ENCODE measurements at places on chromosomes 12 and 14.

- no peak for DNase-seq
These were observed 55.4 kb downstream of the SLCO1B3 start for GRCh38 chr12:20865873-20866272.

- no peak for DNase-seq
These were observed 221.8 kb downstream of the PHLDA1 start for GRCh38 chr12:75809746-75810145.

GRCh38 chr12:130713581-130713991 lies 2.5 kb downstream of the RIMBP2 start:
- no peak for DNase-seq

GRCh38 chr14:59897757-59898383 lies 22.1 kb upstream of the LRRC9 start:
- peak; percentile 17 for DNase-seq

- no peak for DNase-seq
These were observed 48.5 kb downstream of the ATP23 start for GRCh38 chr12:57989838-57990237.

GRCh38 chr14:75822522-75823141 lies 159.2 kb downstream of the TGFB3 start:
- DNase-seq: no peak

GRCh38 chr14:42090122-42090521 lies 483.4 kb downstream of the LRFN5 start:
- DNase-seq: no peak

DNA sequence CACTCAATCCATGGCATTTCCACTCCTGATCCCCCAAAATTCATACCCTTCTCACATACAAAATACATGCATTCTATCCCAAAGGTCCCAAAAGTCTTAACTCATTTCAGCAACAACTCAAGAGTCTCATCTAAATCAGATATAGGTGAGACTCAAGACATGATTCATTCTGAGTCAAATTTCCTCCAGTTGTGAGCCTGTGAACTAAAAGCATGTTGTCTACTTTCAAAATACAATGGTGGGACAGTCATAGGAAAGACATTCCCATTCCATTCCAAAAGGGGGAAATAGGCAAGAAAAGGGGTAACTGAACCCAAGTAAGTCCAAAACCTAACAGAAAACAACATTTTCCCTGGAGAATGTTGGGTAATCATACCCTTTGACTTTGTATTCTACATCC lies 103.3 kb downstream of the C12orf75 start:
- DNase-seq: no peak

- no peak for DNase-seq
These were observed 118.3 kb upstream of the SCAF11 start for GRCh38 chr12:46108721-46109120.

DNA sequence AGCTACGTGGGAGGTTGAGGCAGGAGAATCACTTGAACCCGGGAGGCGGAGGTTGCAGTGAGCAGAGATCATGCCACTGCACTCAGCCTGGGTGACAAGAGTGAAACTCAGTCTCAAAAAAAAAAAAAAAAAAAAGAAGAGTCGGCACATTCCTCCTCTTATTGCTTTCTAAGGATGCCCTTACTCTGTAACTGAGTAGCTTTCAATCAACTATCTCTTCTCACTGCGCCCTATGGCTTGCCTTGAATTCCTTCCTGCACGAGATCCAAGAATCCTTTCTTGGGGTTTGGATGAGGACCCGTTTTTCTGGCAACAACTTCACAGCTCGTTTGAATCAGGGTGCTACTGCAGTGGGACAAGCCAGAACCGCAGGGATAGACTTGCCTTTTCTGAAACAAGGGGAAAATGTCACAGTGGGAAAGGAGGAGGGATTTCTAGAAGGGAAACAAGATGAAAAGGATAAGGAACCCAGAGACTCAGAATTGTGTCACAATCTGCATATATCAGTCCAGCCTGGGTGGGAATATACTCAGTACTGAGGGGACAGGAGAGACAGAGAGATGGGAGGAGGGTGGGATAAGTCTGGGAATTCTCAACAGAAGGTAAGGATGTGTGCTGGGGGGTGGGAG lies 16.1 kb upstream of the RND1 start:
- DNase-seq: no peak

DNA sequence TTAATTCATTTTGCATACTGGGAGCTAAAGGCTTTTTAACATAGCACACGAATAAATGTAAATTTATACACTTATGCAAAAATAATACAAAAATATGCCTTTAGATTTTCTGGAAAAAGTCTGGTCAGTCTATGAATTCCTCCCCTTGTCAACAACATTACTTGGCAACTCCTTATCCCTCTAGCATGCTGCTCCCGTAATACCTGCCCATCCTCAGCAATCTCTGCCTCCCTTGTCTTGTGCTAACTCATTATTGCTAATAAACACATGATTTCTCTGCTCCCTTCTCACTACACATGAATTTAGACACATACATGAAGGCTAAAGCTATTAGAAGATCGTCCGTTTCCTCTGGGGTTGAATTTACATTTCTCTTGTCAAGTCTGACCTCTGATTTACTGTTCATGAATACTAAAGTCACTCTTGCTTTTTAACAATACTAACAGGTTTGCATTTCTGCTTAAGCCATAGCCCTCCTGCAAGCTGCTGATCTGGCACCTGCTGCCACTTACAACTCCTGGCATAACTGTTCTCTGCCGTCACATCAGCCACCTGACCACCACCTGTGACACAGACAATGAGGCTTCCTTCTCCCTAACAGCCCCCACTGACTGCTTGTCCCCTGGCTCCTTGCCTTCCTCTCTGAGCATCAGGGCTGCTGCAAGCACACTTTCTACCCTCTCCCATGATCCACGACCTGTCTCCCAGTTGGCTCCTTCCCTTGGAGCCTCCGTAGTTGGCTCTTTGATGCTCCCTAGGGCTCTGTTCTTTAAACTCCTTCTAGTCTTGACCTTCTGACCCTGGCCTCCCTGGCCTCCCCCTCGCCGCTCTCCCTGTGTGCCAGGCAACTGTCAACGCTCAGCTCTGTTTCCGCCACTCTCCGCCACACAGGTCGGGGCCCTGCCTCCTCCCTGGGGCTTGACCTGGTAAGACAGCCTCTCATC lies 177.6 kb downstream of the CALM1 start:
- DNase-seq: peak; percentile 63

- no peak for DNase-seq
These were observed 11.2 kb downstream of the LLPH start for GRCh38 chr12:66119229-66119869.

GRCh38 chr14:36582011-36582873 lies at the start of gene NKX2-8:
Gene NKX2-8 (minus strand): TSS chr14:36582614. CDS start chr14:36582389, 225 bp downstream.
- DNase-seq: no peak

- DNase-seq: no peak
These were observed 68.2 kb upstream of the CLMN start for GRCh38 chr14:95387826-95388445.

DNA sequence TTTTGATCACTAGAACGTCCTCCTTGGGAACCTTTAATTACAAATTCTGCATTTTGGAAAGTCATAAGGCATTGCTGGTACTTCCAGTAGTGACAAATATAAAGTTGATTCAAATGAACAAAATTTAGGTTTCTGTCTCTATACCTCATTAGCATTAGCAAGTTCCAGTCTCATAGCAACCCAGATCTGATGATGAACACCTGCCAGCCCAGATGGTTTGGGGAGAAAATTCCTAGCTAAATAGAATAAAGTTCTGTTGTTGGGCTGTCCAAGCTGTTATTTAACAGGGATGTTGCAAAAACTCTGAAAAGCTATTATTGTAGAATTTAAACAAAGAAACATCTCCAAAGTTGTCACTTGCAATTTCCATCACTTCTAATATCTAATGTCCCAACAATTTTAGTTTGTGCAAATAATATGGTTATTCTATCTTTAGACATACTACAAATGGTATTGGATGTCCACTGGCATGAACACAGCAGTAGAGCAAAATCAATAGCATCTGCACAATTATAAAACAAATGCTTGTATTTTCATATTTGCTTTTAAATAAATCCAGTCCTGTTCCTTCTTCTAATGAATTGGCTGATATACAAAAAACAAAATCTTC lies 299.4 kb downstream of the SLC16A7 start:
- no peak for DNase-seq

DNA sequence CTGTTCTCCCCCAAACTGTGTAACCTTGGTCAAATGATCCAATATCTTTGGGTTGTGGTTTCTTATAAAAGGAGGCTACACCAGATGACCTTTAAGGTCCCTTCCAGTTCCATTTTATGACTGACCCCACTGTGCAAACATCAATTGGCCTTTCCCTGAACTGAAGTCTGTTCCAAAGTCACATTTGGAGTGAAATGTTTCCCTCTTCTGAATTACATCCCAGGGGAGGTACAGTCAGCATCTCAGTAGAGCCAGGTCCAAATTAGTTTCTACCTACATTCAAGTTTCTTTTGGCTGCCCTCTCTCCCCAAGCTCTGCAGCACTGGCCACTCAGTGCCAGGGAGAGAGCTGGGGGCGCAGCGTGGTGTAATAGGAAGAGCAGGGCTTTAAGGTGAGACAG lies 34.4 kb downstream of the LIMA1 start:
- no peak for DNase-seq

- no peak for DNase-seq
These were observed 73.9 kb upstream of the PLEKHA5 start for GRCh38 chr12:19055589-19055988.

DNA sequence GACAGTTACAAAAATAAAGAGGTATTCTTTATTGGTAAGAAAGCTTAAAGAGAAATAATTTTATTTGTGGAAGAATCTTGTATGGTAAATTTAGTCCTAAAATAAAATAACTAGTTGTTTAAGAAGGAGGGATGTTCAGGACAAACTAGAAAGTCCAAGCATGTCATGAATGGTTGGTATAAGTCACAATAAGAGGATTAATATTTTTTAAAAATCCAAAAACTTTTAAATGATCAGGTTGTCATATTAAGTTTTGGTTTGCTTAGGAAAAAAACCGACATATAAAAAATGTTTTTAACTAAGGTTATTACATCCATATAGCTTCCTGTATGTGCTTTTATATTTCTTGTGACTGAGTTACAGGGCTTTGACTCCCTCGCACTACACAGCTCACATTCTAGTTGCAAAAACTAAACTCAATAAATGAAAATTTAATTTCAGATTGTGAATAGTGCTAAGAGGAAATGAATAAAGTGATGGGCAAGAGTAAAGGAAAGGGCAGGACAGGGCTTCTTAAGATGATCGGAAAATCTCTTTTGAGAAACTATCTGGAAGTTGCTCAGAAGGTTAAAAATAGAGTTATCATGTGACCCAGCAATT lies 80.7 kb upstream of the METAP2 start:
- no peak for DNase-seq

Measured in NCI-H1436 (cell line).